ENCODE measurements at places on chromosomes 2 and 18.

GRCh38 chr2:233468741-233469110 is 97.9 kb downstream of the USP40 start:
- no peak for DNase-seq

DNA sequence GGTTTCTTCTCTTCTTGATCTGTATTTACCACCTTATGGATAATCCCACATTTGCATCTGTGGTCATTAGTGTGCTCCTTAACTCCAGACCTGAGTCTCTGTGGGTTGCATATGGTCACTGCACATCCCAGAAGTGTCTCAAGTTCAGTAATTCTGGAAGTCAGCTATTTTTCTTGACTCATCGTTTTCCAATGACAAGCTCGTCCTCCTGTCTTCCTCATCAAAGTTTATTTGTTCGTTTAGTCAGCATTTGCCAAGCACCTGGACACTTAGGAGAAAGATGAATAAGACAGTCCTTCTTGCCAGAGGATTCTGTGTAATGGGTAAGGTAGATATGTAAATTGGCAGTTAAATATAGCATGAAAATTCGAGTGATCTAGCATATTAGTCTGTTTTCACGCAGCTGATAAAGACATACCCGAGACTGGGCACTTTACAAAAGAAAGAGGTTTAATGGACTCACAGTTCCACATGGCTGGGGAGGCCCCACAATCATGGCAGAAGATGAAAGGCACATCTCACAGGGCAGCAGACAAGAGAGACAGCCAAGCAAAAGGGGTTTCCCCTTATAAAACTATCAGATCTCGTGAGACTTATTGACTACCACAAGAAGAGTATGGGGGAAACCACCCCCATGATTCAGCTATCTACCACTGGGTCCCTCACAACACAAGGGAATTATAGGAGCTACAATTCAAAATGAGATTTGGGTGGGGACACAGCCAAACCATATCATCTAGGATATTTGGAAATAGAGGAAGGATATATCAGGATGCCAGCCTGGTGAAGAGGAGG is 19.4 kb downstream of the FASTKD2 start:
- no peak for DNase-seq

DNA sequence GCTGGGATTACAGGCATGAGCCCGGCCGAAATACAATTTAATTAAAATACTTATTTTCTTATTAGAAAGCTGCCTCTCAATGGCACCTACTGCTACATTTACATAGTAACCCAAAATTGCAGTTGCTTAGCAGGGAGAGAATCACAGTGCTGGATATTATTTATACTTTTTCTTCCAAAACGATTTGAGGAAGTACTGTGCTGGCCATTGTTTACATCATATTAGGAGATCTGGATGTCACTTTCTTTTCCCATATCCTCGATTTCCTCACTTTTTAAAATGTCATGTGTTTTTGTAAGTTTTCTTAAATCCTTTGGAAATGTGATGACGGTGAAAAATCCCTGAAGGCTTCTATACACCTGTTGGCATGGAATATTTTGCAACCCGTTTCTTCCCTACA is 3.4 kb upstream of the SP3 start:
- DNase-seq = no peak

- DNase-seq = no peak
These were observed 59.0 kb upstream of the IGFBP5 start for GRCh38 chr2:216754336-216754735.

DNA sequence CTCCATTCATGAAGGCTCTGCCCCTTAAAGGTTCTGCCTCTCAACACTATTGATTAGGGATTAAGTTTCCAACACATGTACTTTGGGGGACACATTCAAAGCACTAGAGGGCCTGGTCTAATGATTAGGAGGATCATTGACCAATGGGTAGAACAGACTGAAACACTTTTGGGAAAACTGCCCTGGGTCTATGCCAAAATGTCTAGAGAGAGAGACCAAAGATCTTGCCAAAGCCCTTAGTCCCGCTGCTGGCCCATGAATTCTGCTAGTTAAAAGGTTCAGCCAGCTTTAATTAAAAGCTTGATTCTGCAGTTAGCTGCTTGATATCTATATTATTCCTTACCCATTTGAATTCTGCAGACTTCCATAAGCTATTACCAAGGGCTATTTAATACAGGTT is 613.2 kb downstream of the SLC4A3 start:
- no peak for DNase-seq
